HTR-8/SVneo (cell line): ENCODE measurements at places on chromosomes 7 and 10.
A peak's percentile ranks its signal among the peaks of the same experiment; 100 is the strongest.

GRCh38 chr7:130490311-130490791, 1.5 kb upstream of the MEST start:
- DNase-seq: no peak

DNA sequence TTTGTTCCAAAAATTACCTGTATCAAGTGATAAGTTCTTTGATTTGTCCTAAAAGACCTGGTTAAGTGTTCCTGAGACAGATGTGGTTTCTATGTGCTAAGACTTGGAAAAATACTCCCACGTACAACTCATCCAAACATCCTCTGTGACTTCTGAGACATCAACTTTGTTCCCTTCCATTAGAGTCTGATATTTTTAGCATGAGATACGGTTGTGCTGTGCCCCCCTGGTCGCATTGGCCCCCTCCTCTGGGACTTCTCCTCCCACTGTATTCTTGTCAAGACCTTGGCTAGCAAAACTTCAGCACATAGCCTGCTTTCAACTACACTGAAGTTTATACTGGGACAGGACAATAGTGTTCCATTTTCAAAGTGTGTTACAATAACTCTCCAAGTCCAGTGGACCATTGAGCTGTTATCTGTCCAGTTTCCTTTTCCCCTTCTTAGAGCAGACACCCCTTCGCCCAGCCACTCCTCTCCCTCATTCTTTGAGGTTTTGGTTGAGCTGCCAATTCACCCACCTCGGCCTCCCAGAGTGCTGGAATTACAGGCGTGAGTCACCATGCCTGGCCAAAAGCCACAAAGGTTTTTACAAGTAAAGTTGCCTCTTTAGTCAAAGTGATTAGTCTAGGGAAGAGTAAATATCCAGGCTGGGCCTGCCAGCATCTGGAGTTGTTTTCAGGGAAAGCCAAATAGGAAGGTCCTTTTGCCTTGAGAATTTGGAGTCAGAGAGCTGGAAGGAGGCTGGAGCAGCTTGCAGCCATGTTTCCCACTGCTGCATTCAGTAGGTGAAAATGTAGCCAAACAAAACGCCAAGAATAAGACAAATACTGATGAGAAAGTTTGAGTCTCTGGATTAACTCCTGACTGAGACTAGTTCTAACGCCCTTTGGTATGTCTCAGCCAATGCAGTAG, 17.8 kb upstream of the PDLIM1 start:
- peak; percentile 74 for DNase-seq

DNA sequence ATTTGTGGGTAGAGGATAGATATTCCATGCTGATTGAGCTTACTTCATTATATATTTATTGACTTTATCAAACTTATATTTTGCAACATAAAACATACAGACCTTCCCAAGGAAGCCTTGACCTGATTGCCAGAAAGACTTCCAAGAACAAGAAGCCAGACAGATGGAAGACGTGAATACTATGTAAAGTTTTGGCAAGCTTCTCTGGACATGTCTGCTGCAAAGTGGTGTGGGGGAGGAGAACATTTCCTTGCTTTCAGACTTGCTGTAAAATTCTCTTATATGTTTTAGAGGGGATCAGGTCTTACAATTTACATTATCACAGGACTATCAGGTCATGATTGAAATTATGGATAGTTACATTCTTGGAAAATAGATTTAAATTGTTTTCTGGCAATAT, 23.4 kb downstream of the GPR158 start:
- no peak for DNase-seq

GRCh38 chr7:26550492-26550891, 258.8 kb downstream of the SNX10 start:
- no peak for DNase-seq

DNA sequence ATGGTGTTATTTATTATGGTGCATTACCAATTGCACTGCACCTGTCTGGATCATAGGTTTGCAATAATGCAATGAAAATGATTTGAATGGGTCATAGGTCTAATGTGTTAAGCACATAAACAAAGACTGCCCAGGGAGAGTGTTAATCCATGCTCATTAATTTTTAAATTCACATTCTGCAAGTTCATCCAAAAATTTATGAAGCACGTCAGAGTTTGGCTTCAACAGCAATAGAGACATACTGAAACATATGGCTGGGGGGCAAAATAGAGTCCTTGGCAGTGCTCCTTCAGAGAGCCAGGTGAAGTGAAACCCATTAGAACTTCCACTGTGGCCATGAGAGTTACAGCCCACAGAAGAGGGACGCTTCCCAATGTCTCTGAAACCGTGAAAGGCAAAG, 441.1 kb downstream of the POM121L12 start:
- no peak for DNase-seq

DNA sequence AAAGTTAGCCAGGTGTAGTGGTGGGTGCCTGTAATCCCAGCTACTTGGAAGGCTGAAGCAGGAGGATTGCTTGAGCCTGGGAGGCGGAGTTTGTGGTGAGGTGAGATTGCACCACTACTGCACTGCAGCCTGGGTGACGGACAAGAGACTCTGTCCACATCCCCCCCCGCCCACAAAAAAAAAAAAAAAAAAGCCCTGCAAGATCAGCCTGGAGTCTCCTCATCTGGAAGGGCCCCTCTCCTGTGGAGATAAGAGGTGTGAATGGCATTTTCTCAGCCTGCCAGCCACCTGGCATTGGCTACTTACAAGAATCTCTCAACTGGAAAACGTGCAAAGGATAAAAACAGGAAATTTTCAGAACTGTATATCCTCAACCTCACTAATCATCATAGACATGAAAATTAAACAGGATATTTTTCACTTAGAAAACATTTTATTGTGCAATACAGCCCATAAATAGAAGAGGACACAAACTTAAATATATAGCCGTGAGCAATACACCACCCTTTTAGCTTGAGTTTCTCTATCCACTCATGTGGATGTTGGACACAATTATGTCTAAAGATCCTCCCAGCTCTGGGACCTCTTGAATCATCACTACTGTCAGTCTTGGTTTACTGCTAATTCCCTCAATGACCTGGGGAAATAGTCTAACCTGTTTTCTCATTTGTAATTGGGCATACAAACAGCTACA, 11.3 kb upstream of the TSPAN15 start:
- DNase-seq: peak; percentile 45

- DNase-seq: peak; percentile 32
These were observed 78.7 kb downstream of the ARHGAP22 start for GRCh38 chr10:48526011-48526821.

GRCh38 chr10:114301177-114301576, 62.1 kb downstream of the VWA2 start:
- DNase-seq: no peak

DNA sequence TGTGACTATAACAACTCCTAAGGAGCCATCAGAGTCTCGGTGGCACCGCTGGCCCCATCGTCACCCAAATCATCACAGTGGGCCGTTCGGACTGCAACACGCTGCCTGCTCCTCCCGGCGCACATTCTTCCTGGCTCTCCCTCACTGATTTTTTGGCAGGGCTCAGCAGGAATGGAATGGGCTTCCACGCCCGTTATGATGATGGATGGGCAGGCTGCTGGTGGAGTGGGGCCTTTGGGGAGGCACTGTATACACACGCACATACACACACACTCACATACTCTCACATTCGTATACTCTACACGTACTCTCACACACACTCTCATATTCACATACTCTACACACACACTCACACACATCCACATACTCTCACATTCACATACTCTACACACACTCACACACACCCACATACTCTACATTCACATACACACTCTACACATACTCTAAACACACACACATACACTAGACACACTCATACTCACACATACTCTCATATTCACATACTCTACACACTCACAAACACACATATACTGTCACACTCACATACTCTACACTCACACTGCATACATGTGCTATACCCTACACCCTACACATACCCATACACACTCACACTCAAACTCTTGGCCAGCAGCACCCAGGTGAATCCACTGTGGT, 99.8 kb downstream of the KCNMA1 start:
- DNase-seq: no peak

DNA sequence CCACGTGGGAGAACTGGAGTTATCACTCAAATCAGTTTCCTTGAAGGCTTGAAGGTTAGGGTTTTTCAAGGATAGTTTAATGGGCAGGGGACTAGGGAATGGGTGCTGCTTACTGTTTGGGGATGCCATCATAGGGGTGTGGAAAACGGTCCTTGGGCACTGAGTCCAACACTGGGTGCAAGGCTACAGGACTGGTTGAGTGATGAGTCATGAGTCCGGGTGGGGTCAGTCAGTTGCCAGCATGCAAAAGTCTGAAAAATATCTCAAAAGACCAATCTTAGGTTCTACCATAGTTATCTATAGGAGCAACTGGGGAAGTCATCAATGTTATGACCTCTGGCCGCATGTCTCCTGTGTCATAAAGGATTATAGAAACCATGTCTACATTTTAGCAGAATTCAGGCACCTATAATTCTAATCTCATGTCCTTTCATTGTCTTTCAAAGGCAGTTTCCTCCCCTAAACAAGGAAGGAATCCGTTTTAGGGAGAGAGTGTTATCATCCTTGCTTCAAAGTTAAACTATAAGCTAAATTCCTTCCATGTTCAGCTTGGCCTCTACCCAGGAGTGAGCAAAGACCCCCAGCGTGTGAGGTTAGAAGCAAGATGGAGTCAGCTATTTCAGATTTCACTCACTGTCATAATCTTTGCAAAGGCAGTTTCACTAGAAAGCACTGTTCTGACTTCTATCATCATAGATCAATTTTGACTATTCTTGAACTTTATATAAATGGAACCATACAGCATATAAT, 94.5 kb downstream of the COL26A1 start:
- no peak for DNase-seq

DNA sequence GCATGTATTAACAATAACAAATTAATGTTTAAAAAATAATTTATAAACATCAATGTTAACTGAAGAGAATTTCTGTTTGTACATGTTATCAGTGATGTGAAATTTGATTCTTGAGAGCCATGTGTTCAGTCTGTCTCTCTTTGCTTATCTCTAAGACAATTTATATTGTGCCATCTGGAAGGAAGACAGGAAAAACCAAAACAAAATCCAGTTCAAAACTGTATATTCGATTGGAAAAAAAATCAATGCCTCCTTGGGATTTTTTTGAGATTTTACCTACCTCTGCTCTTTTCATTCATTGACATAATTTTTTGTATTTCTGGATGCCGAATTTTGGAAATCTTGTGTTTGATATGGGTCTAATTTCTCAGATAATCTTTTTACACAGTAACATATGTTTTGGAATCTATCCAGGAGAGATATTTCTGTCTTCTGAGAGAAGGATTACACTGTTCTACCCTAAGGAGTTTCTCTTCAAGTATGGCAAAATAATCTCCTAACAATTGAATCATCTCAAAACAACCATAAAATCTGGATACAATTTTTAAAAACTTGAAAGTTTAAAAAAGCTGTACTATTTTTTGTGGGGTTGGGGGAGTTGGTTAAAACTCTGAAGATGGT, 311.9 kb upstream of the GNAI1 start:
- DNase-seq: no peak

DNA sequence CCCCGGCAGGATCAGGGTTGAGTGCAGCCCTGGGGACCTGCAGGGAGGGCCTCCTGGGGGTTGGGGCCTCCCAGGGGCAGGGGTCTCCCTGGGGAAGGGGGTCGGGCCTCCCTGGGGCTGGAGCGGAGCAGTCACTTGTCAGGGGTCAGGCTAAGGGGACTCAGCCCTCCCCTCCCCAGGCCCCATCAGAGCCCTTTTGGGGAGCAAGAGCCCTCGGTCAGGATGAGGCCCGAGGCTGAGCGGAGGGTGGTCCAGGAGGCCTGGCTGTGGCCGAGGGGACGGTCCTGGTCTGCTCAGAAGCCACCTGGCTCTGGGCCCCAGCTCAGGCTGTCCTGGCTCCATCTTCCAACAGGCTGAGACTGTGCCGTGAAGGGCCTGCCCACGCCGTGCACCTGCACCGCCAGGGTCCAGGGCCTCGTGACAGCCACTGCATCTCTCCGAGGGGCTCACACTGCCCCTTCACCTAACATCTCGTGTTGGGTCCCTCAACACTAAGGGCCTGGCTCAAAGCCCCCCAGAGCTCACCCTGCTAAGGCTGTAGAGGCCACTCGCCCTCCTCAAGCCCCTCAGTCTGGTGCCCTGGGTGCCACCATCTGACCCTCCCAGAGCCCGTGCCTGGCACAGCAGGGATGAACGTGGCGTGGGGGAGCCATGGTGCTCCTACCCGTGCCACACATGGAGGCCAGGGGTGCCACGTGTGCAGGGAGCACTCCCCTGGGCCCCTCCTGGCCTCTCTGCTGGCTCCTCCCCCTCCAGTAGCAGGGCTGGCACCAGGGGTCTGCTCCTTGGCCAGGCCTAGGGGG, 12.9 kb downstream of the BHLHA15 start:
- DNase-seq: no peak

DNA sequence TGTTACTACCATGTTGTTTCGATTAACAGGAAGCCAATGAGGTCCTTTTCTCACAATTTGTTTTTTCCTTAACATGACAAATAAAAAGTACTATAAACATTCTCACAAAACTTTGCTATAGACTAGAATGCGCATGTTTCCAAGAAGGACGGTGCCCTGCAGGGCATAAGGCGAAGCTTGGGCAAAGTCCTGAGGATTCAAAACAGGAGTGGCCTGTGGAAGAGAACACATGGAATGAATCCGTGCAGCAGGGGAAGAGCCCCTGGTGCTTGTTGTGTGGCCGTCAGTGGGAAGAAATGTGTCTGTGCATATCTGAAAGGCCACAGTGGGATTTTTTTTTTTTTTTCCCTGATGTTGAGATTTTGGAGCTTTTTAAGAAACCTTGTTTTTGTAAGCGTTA, 67.6 kb downstream of the ITGA8 start:
- DNase-seq: no peak

DNA sequence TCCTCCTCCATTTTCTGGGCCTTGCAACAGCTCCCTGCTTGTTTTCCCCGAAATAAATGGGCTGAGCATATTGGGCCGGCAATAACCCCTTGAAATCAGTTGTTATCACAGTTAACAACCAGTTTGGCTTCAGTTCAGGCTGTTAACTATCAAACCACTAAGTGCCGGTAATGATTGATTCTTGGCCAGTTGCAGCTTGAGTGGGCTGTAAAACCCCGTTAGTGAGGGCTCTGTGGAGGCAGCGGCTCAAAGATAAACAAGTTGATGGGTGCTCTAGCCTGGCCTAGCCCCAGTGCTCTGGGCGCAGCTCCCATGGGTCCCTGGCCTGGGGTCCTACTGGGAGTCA, 8.3 kb downstream of the FGF8 start:
- no peak for DNase-seq

DNA sequence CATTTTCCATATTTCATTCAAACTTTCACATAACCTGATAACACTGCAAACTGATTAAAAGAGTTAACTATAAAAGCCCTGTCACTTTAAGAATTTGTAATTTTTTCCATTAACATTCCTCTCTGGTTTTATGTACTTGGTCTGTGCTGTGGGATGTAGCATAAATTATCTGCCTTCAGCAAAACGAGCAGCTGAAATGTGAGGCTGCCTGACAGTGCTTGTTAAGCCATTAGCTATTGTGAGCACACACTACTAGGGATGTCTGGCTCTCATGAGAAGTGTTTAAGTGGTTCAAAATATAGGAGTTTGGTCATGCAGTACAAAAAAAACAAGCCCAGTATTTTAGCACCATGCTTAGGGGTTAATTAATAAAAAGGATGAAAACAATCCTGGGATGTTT, 63.0 kb downstream of the HOXA1 start:
- DNase-seq: peak; percentile 60

- no peak for DNase-seq
These were observed 82.9 kb downstream of the PRTFDC1 start for GRCh38 chr10:24869354-24870015.

- DNase-seq: no peak
These were observed 12.8 kb upstream of the DNAAF5 start for GRCh38 chr7:713488-714230.

- no peak for DNase-seq
These were observed 10.3 kb downstream of the MNX1 start for GRCh38 chr7:156999958-157000726.
